ENCODE measurements at places on chromosomes 5 and 9.
A peak's percentile ranks its signal among the peaks of the same experiment; 100 is the strongest.

DNA sequence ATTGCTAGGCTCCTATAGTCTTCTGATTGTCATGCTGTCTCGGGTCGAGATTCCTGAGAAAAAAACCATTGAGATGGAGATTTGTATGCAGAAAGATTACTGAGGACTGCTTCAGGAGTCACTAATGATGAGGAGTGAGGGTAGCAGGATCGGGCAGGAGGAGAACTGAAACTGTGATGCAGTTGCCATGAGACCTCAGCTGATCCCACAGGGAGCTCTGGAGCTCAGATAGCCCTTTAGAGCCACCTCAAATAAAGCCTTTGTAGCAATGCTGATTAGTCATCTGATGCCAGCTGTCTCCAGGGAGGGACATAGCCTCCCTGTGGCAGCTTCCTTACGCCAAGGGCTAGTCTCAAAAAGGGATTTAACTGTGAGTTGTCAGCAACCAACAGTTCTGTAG lies 256.9 kb downstream of the DMAC1 start:
- no peak for DNase-seq

GRCh38 chr5:163306421-163306820 lies 131.0 kb upstream of the CCNG1 start:
- no peak for DNase-seq

DNA sequence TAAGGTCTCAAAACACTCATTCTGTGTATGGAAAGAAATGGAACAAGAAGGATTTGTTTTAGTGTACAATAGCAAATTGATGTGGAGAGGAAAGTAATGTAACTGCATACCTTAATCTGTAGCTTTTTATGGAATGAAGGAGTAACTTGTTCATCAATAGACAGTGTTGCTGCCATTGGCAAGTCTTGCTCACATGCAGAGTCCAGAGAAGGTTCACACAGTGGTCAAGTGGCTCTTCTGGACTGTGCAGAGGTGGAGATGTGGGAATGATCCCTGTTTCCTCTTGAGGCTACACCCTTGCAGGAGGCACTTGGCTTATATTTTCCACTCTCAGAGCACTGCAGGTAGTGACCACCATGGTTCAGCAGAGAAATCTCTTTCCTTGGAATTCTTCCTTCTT lies 132.9 kb upstream of the ANKH start:
- no peak for DNase-seq

DNA sequence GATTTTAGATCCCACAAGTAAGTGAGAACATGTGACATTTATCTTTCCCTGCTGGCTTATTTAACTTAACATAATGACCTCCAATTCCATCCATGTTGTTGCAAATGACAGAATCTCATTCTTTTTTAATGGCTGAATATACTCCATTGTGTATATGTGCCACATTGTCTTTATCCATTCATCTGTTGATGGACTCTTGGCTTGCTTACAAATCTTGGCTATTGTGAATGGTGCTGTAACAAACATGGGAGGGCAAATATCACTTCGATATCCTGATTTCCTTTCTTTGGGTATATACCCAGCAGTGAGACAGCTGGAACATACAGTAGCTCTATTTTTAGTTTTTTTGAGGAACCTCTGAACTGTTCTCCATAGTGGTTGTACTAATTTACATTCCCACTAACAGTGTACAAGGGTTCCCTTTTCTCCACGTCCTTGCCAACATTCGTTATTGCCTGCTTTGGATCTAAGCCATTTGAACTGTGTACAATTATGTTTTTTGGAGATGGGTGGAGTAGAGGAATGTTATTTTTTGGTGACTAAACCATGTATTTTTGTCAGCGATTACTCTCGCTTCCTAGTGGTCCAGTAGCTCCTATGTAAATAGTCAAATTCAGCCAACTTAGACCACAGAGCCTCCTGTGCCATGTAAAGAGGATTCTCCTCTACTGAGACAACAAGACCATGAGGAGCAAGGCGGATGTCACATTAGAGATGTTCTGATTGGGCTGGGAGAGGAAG lies 60.6 kb downstream of the TNFSF15 start:
- DNase-seq, result no peak

DNA sequence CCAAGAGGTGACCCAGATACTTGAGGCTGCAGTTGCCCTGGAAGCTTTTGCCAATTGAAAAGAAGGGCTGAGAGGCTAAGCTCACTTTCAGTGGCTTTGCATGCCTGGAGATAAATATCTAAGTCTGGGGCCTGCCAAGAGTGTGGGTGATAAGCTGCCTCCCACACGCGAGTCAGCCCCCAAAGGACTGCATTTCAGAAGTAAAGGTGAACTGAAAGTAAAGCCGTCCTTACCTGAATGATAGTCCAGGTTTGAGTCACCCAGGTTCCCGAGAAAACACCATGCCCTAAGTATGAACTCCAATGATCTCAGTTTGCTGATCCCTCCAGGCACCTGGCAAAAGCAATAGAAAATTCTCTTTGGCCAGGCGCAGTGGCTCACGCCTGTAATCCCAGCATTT lies 22.5 kb upstream of the N4BP3 start:
- DNase-seq, result no peak

- DNase-seq, result peak; percentile 28
Measured at GRCh38 chr9:87375397-87376073, 122.1 kb upstream of the DAPK1 start.
